ENCODE measurements at places on chromosomes 16 and 17.

DNA sequence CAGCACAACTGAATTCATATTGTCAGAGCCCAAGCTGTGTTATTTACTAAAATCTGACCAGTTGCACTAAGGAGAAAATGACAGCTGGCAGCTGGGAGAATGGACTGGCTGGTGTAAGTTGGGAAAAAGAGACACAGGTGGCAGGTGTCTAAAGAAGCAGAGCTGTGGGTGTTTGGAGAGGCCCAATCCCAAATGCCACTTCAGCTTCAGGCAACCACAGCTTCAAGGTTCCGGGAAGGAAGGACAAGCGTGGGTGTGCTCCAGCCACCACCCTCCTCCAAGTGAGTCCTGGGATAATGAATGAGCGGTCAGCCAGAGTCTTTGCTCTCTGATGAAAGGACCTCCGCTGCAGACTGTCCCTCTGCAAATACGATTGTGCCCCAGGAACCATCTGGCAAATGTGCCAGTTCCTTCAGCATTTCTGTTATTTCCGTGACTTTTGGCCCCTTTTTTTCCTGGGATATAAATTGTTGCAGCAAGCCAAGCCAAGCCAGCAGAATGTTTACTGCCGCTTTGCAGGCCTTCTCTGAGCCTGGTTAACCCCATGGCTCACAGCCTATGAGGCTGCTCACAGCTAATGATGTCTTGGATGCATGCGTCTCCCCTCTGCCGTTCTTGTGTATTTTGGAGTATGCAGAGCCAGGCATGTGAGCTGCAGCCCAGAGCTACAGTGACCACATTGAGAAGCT, 9.5 kb upstream of the RHBDL3 start:
- DNase-seq, result no peak

- no peak for DNase-seq
Measured at GRCh38 chr17:18245038-18245776, 13.3 kb downstream of the FLII start.

DNA sequence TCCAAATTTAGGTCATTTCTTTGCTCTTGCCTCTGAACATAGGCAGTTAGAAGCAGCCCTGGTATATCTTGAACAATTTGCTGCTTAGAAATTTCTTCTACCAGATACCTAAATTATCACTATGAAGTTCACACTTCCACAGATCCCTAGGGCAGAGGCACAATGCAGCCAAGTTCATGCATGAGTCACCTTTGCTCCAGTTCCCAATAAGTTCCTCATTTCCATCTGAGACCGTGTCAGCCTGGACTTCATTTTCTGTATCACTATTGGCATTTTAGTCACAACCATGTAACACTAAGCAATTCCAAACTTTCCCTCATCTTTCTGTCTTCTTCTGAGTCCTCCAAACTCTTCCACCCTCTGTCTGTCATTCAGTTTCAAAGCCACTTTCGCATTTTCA, 45.0 kb downstream of the KCNJ16 start:
- DNase-seq, result no peak

- no peak for DNase-seq
Measured at GRCh38 chr17:33144837-33145236, 148.3 kb downstream of the ASIC2 start.

DNA sequence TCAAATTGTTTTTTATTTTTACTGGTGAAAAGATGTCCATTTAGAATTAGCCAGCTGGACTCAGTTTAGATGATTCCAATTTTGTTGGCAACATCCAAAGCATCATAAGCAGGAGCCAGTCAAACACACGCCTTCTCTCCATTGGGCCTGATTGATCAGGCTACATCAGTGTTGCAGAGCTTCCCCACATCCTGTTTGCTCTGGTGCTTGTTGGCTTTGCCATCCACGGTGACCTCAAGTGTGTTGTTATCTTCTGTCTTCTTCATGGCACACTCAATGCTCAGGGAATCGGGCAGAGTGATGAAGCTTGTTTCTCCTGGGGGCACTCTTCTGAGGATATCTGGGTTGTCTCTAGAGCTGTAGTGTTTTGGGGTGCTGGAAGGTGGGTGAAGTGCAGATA, 6.3 kb upstream of the NETO2 start:
- DNase-seq, result peak; percentile 44

GRCh38 chr16:87542531-87543102, 49.8 kb upstream of the ZCCHC14 start:
- DNase-seq, result no peak

DNA sequence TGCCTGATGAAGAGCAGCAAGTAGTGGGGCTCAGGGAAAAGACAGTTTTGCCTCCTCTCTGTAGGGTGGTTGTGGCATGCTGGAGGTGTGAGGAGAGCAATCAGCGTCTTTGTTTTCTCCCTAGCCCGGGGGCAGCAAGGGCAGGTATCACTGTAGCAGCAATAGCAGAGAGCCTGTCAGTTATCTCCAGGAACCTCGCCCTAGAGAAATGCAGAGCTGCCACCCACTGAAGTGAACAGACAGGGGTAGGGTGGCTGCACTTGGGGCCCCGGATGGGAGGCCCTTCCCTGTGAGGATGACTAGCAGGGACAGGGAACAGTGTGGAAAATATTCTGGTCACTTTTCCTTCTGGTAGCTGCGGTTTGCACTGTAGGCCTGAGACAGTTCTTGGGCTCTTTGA, 886.5 kb downstream of the CDH8 start:
- no peak for DNase-seq

DNA sequence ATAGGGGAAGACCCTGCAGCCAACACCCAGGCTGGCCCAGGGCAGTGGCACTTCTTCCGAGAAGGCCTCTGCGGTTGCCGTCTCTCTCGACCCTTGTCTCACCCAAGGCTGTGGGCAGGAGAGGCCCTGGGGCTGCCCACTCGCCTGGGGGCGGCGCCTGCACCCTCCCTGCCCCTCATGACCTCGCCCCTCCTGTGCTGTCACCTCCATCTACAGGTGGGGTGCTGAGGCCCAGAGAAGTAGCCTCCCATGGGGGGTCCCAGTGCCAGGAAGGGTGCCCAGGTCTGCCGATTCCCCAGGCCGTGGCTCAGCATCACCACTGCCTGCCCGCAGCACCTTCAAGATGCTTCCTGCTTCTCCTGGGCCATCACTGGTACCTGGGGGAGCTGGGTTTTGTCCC, 992 bp downstream of the NLRC3 start:
- DNase-seq, result no peak

DNA sequence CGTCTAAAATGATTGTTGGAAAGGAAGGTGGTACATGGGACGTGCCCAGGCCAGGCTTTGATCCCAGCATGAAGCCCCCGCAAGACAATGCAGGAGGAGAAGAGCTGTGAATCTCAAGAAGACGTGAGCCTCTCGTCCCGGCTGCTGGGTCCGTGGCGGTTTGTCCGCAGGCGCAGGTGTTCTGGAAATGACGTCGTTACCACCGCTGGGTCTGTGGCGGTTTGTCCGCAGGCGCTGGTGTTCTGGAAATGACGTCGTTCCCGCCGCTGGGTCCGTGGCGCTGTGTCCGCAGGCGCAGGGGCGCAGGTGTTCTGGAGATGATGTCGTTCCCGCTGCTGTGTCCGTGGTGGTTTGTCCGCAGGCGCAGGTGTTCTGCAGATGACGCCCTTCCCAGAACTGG, 14.1 kb downstream of the SPG7 start:
- no peak for DNase-seq

- no peak for DNase-seq
Measured at GRCh38 chr16:80703131-80704071, 101.0 kb downstream of the CDYL2 start.

DNA sequence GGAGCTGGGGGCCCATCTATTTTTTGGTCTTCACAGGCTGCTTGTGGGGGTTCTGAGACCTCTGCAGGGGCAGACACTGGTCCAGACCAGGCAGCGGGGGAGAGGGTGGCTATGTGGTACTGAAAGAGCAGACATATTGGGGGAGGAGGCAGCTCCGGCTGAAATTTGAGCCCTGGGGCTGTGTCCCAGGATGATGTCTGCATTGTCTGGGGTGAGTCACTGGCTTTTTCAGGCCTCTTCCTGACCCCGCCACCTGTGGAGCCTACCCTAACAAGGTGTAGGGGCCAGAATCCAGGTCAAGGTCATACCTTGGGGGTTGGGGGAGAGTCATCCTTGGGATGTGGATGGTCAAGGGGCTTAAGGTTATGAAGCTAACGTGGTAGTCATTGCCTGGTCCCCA, 2.4 kb downstream of the CORO6 start:
- DNase-seq, result no peak

- no peak for DNase-seq
Measured at GRCh38 chr16:1920727-1921171, 2.5 kb upstream of the HS3ST6 start.

- no peak for DNase-seq
Measured at GRCh38 chr16:10490141-10490540, 90.3 kb downstream of the EMP2 start.

GRCh38 chr16:6856578-6856977, 476.1 kb upstream of the RBFOX1 start:
- DNase-seq, result no peak

Data from NCI-H510A treated with DMSO at 0.1 percent for 48 hours (cell line).